ENCODE measurements at places on chromosomes 5 and 9.

- DNase-seq: no peak
Observed at GRCh38 chr5:63262185-63262981, 683.8 kb downstream of the LRRC70 start.

DNA sequence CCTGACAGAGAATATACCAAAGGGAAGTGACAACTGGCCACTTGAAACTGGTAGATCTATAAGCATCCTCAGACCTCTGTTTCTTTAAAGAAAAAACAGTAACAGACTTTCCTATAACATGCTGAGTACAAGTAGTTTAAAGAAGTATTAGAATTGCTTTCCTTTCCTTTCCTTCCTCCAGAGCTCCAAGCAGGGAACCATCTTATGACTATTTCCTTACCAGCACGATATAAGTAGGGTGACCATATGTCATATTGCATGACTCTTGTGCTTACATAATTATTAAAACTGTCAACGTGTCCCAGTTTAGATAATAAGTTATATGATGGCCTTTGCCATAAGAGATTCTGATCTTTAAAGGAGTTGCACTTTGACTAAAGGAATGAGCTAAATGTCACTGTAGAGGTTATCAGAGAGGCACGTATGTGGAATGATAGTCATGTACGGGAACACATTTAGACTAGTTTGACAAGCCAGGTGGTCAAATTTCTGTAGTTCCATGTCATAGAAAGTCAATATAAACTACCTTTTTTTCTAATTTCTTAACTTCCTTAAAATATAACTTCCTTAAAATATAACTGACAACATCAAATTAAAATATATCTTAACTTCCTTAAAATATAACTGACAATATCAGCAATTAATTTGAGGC is 212.7 kb upstream of the CD180 start:
- DNase-seq: no peak

DNA sequence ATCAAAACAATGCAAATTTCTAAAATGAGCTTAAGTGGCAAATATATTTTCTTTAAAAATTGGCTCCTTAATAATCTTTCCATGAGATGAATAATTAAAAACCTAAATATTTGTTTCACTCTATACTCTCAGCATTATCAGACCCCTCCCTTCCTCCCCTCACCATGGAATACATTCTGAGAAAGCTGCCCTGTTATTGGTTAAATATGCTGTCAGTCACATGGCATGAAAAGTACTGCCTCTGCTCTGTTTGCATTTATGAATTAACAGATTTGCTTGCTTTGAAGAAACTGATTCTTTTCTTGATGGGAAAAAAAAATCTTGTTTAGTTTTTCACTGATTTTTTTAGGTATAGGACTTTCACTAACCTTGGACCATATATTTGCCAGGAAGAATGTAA is 17.0 kb upstream of the RPS23 start:
- no peak for DNase-seq

- DNase-seq: no peak
Observed at GRCh38 chr5:88256872-88257271, 11.8 kb downstream of the TMEM161B start.

- DNase-seq: peak; percentile 39
Observed at GRCh38 chr9:136901516-136902258, 15.4 kb downstream of the TRAF2 start.

- DNase-seq: no peak
Observed at GRCh38 chr5:3249401-3249800, 346.2 kb upstream of the IRX1 start.

GRCh38 chr9:35293376-35293964 is 131.7 kb downstream of the UNC13B start:
- no peak for DNase-seq

- no peak for DNase-seq
Observed at GRCh38 chr5:65086234-65086890, 317.6 kb downstream of the CWC27 start.

GRCh38 chr9:13513716-13514444 is 234.4 kb upstream of the MPDZ start:
- DNase-seq: no peak

DNA sequence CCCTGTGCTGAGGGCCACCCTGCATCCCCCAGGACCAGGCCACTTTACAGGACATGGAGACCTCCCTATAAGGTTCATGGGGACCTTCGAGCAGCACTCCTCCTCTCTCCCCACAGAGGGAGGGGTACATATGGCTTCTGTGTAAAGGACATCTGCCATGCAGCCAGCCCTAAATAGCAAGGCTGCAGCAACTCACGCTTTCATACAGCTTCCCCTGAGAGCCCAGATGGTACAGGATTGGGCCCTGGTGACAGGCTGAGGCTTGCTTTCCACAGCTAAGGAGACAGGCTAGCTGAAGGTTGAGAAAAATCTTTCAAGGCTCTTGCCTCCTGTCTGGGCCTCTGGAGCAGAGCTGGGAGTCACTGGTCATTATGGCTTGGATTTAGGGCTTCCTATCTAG is 147.0 kb upstream of the ZNF366 start:
- DNase-seq: no peak

GRCh38 chr9:97851446-97851883 is 1.6 kb upstream of the FOXE1 start:
- DNase-seq: no peak

DNA sequence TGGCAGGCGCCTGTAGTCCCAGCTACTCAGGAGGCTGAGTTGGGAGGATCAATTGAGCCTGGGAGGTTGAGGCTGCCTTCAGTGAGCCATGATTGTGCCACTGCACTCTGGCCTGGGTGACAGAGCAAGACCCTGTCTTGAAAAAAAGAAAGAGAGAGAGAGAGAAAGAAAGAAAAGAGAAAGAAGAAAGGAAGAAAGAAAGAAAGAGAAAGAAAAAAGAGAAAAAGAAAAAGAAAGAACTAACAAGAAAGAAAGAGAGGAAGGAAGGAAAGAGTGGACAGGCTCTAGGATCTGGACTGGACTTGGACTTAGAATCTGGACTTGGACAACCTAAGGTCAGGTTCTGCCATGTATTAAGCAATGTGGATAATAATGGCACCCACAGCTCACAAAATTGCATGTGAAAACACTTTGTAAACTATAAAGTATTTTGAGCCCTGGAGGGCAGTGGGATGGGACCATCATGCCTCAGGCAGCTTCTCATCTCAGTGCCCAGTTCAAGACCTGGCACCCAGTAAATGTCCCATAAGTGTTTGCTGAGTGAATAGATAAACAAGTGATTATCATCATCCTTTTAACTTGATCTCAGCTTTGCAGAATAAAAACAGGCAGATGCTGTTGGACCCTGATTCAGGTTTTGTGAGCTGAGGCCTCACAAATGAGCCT is 12.8 kb upstream of the PHF19 start:
- no peak for DNase-seq

DNA sequence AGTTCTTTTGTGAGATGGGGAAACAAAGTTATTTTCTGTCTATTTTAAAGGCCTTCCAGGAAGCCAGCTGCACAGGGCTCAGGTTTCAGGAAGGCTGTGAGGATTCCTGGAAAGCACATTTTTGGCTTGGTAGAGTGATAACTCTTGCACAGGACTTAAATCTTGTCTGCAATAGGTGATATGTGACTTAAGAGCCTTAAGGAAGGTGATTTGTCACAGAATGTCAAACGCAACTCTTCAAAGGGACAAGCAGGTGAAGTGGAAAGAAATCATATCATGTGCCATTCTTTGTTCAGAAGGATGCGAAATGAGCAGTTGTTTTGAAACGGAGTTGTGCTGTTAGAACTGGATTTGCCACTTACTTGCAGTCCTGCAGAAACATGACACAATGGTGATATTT is 459.3 kb downstream of the MAT2B start:
- DNase-seq: no peak

- no peak for DNase-seq
Observed at GRCh38 chr5:138922494-138922893, 47.4 kb upstream of the LRRTM2 start.

GRCh38 chr9:87515006-87515405 is 17.3 kb downstream of the DAPK1 start:
- no peak for DNase-seq

DNA sequence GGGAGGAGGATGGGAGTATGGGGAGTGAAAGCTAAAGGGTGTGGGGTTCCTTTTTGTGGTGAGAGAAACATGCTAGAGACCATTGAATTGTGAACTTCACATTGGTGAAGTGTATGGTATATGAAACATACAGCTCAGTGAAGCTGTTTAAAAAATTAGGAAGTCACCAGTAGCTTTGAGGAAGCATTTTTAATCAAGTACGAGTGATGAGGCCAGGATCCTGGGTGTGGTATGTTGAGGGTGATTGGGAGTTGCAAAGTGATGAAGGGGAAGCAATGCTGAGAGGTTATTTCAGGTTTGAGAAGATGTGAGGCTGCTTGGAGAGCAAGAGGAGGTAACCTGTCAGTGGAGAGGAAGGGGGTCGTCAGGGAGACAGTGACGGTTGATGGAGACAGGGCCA is 22.7 kb upstream of the CLK4 start:
- no peak for DNase-seq

DNA sequence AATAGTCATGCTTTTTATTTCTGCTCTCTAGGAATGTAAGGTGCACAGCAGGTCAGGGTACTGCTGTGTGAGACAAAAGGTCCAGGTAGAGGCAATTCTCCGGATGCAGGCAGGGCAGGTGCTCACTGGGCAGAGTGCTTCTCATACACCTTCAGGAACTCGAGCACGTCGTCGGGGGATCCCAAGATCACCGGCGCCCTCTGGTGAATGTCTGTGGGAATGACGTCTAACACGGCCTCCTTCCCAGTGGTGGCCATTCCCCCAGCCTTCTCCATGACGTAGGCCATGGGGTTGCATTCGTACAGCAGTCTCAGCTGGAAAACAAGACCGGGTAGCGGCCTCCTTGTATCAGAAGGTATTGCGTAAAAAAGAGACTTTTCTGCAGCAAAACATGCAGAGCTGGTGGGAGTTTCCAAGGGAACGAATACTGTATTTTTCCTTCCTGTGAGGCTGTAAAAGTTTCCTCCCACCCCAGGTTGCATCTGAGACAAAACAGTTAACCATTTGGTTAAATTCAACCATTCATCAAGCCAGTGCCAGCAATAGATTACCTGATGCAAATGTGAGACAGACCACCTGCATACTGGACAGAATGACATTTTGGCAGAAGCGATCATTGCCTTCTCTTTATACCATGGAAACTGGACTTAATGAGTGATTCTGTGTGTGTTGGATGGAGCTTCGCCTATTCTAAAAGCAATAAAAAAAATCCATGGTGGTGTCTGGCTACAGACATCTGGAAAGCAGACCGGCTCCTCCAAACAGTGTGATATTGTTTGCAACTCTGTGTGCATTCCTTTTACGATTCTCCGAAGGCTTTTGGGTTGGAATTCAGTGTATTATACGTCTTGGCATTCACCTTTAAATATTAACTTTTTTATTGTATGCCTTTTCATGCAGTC is 9.9 kb upstream of the FBP2 start:
- DNase-seq: peak; percentile 29

DNA sequence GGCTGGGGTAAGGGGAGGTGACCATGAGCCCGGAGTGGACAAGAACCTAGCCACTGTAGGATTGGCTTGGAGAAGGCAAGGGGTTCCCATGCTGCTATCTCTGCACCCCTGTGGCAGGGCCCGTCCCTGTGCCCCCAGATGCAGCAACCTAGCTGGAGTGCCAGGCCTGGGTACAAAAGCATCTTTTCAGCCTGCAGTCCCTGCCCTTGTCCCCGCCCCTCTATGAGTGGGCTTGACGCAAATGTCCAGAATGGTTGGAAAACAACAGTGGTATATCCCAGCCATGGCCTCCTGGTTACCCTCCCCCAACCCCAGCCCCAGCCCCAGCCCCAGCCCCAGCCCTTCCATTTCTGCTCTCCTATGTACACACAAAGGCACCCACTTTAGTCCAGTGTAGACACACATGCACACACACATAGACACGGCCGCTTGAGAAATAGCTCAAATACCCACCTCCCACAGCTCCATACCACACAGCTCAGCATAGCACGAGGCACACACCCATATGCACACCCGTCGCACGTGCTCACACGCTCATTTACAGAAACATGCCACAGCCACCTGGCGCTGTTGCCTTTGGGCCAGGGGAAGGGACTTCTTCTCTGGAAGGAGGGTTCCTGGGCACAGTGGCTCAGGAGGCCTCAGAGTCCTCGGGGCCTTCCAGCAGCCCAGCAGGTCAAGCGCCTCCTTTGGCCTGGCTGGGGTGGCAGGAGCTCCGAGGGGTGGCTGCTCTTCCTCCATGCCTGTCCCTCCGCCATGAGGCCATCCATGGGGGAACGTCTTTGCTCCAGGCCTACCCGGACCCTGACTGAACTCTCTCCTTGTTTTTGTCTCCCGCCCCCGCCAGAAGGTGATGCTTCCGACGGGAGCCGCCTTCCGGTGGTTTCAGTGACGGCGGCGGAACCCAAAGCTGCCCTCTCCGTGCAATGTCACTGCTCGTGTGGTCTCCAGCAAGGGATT is 34.1 kb downstream of the CXXC5 start:
- DNase-seq: no peak

DNA sequence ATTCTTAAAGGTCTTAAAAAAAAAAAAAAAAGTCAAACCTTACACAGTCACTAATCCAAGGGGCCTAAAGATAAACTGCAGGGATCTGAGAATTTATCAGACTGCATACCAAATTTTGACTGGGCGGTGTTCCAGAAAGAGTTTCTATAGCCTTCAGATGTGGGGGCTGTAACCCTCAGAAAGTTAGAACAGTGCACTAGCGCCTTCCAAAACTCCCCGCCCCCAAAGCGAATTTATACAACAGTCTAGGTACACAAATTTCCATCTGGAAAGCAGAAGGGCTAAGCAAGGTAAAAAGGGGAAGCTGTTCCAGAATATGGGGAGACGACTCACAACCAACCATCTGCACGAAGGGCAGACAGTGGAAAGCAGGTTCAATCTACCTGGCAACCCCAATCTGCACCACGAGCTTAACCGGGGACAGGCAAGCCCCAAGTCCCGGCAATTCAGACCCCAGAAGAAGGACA is 813 bp downstream of the ERMP1 start:
- DNase-seq: no peak

GRCh38 chr5:1017691-1018455 is 9.3 kb downstream of the NKD2 start:
- no peak for DNase-seq

- DNase-seq: peak; percentile 17
Observed at GRCh38 chr5:150783422-150783928, 4.9 kb downstream of the SMIM3 start.
